Bronchial smooth muscle cell (primary cell): ENCODE measurements at places on chromosomes 11 and 22. TPM values are rescaled to one million over a fixed set of nuclear protein-coding genes. Genes with fewer than 3 reads are reported as not detected.

SART1 gene
- total RNA-seq: 66.4 and 70.3 TPM in 2 replicates

CD3G gene
- not detected in 2 replicates for total RNA-seq

KRTAP5-9 gene
- not detected in 2 replicates for total RNA-seq

BET1L gene
- 17.8 and 19.1 TPM in 2 replicates for total RNA-seq

CEP164 gene
- total RNA-seq: 22.2 and 25.2 TPM in 2 replicates

HEPHL1 gene
- not detected in 2 replicates for total RNA-seq

E2F8 gene
- under 0.01 TPM in 1 of 2 replicates, not detected in the other for total RNA-seq

OR5B12 gene
- 0.09 TPM in 1 of 2 replicates, not detected in the other for total RNA-seq

MIOX gene
- total RNA-seq: not detected in 2 replicates

APOBEC3F gene
- total RNA-seq: 6.1 and 11.8 TPM in 2 replicates

NRXN2 gene
- 1.0 and 1.4 TPM in 2 replicates for total RNA-seq

CLMP gene
- 80.1 and 139 TPM in 2 replicates for total RNA-seq

TNRC6B gene
- 15.5 and 16.4 TPM in 2 replicates for total RNA-seq

OVCH2 gene
- total RNA-seq: not detected in 2 replicates

WNT7B gene
- total RNA-seq: under 0.01 TPM in 1 of 2 replicates, not detected in the other

TMEM191B gene
- 1.3 TPM in 1 of 2 replicates, not detected in the other for total RNA-seq
